ENCODE measurements at places on chromosomes 13 and 19. TPM values are rescaled to one million over a fixed set of nuclear protein-coding genes. Genes with fewer than 3 reads are reported as not detected.

MYO16 gene
- total RNA-seq, result not detected

UGGT2 gene
- total RNA-seq, result 17.5 TPM

IFNL1 gene
- not detected for total RNA-seq

DNA sequence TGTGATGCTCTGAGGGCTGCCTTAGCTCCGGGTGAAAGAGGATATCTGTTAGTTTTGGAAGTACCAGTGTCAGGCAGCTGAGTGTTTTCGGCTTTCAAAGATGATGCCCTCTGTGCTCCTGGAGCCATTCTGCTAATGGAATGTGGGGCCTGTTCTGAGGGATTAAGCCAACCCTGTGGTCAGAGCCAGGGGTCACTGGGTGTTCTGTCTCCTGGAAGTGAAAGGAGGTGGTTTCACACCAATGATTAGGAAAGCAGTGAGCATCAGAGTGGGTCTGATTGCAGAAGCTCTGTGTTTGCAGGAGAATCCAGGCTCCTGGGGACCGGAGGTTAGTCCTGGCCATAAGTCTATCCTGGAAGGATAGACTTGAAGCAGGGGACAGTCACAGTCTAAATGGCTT is 94.6 kb downstream of the UQCRFS1 start:
- no peak for DNase-seq

DNA sequence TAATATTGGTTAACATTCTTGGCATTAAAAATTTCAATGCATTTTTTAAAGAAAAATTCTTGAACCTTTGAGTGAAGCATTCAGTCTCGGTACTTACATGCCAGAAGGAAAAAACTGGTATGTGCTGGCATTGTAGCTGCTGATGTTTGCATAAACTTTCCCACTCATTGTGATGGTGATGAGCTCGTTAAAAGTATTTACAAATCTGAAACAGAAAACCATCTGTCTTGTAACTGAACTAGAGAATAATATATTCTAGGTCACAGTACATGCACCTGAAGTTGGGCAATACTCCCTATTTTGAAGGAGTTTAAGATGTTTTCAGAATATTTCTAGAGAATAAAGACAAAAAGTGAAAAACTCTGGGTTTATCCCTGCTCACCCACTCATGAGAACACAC is 64.1 kb downstream of the SLC15A1 start:
- no peak for DNase-seq

- DNase-seq, result no peak
Observed at GRCh38 chr13:24709186-24709913, 29.1 kb downstream of the ATP12A start.
